ENCODE measurements at places on chromosomes 16 and 17.

DNA sequence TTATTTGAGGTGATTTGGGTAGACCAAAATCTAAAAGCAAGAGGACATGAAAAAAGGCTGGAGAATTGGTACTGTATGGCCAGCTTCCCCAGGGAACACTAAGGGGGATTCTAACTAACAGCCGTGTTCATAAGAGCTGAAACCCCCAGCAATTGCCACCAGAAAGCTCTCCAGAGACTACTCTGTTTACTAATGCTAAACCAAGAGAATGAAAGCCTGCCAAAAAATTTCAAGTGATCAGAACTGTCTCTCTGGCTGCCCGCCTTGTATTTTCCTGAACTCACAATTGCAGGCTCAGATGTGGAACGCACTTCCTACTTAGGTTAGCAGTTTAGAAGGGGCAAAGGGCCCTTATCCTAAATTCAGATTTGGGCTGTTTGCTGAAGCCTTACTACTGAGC is 24.1 kb downstream of the MYH10 start:
- DNase-seq: no peak

DNA sequence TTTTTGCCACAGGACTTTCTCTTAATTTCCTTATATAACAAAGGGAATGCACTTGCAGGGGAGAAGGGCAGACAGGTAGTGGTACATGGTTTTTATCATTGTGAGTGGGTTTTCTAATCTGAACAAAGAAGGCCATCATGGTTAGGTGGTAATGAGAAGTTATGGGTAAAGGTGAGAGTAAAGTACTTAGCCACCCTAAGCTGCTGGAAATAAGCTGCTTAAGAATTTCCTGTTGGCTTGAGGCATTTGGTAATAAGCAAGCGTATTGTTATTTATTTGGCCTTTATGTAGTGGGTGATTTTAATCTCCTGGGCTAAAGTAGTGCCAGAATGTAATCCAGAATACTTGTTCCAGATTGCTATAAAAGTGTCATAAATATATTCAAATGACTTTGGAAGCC is 27.1 kb downstream of the TAC4 start:
- no peak for DNase-seq

DNA sequence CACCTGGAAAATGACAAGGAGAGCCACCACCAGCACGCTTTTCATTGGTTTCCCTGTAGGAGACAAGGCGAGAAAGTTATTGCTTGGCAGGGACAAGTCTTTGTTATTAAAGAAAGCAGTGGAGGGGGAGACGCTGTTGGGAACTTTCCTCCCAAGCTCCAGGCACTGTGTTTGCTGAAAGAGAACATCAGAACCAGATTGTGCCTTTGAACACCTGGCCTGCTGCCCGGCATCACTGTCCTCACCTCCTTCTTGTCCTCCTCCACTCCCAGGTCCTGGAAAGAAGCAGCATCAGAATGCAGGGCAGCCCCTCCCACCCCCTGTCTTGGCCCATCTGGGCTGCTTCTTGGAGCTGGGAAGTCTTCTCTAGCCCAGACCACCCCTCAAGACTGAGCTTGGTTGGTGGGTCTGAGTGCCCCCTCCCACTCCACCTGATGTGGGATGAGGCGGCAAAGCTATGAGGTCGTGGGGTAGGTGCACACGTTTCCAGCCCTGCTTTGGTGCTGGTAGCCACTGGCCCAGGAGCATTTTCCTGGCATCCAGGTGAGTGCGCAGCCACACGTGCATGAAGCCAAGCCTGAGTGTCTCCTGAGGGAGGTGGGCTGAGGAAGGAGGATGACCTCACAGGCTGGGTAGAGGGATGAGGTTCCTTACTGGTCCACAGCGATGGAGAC is 6.2 kb downstream of the CCR7 start:
- no peak for DNase-seq

DNA sequence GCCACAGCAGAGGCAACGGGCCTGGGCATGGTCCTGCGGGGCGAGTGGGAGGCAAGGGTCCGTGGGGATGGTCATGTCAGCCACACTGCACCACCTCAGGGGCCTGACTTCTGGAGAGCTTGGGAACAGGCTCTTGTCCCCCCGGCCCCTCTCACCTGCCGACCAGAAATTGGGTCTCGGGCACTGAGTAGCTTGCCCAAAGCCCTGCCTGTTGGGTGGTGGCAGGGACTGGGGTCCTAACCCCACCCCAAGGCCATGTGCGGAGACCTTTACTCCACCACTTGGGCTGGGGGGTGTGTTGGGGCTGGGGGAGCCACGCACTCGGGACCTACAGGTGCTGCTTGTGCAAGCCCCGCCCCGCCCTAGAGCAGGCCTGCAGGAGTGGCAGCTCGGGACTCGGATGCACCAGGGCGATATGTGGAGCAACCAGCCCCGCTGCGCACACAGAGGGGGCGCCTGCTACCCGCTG is 24.2 kb upstream of the CHMP6 start:
- DNase-seq: no peak

GRCh38 chr17:47324224-47325020 is 667 bp downstream of the EFCAB13 start:
- DNase-seq: no peak

GRCh38 chr16:1978476-1979120 is 2.7 kb downstream of the NOXO1 start:
- DNase-seq: no peak

Measured in NCI-H2107 (cell line).